ENCODE measurements at places on chromosomes 1 and 21.

- no peak for DNase-seq
These were observed 53.8 kb upstream of the CFAP126 start for GRCh38 chr1:161421456-161421855.

DNA sequence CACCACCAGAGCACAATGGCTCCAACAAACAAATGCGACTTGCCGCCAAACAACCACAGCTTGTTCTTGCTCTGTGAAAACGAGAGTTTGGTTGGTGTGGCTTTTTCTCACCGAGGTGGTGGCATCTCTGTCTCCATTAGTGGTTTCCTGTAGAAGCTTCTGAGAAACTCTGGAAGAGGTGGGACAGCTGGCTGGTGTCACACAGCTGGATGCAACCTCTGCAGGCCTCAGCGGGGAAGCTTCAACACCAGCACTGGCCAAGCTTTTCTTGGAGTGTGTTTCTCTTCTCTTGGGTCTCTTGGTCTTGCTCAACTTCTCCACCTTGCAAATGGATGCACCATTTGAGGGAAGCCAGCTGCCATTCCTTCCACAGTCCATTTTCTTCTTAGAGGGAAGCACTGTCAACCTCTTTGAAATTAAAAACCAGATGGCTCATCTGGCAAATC is 124.8 kb downstream of the KCNN3 start:
- DNase-seq: peak; percentile 86

GRCh38 chr1:183273300-183273699 is 87.2 kb downstream of the LAMC2 start:
- no peak for DNase-seq

- no peak for DNase-seq
These were observed 16.9 kb downstream of the STUM start for GRCh38 chr1:226565476-226565875.

- no peak for DNase-seq
These were observed 48.9 kb downstream of the NME7 start for GRCh38 chr1:169318536-169319244.

DNA sequence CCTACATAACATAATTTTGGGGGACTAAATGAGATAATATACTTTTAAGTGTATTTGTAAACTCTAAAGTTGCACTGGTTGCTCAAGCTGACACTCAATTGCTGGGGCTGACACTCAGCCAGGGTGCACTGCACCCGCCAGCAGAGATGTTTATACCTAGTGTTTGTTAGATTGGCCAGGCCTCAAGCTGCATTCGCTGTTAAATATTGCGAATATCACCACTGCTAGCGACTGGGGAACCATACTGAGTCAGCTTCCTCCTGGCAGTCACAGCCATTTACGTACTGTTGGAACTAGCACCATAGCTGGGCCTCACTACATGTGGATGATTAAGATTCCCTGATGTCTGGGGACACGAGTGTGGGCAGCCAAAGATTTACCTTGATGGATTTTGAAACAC is 12.7 kb upstream of the RWDD3 start:
- no peak for DNase-seq
